ENCODE measurements at places on chromosomes 1 and 21.

- DNase-seq = no peak
Observed at GRCh38 chr21:45415188-45415942, 10.4 kb downstream of the COL18A1 start.

DNA sequence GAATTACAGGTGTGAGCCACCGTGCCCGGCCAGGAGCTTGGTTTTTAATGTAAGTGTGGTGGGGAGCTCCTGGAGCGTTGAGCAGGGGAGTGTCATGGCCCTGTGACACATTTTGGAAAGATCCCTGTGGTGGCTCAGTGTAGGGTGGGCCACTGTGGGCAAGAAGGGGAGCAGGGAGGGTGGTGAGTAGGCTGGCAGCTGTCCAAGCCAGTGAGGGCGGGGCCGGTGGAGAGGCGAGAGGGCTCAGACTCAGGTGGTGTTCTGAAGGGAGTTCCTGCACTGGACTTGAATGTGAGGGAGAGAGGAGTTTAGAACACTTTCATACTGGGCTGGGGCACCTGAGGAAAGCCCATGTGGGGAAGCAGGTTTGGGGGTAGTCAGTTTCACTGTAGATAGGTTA lies 3.1 kb upstream of the EVA1B start:
- peak; percentile 46 for DNase-seq

DNA sequence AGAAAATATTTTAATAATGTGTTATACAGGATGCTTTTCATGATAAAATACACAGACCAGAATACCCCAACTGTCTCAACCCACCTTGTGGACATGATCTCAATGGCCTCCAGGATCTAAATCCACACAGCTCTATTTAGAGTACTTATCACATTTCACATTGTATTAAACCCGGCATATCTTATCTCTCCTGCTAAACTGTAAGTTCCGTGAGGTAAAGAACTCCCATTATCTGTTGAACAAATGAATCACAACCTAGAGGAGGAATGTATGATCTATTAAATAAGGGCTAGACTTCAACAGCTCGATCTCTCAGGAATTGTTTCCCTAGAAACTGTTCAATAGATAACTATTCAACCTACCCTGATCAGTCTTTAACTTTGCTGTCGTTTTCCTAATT lies 6.9 kb downstream of the ETV3 start:
- no peak for DNase-seq

DNA sequence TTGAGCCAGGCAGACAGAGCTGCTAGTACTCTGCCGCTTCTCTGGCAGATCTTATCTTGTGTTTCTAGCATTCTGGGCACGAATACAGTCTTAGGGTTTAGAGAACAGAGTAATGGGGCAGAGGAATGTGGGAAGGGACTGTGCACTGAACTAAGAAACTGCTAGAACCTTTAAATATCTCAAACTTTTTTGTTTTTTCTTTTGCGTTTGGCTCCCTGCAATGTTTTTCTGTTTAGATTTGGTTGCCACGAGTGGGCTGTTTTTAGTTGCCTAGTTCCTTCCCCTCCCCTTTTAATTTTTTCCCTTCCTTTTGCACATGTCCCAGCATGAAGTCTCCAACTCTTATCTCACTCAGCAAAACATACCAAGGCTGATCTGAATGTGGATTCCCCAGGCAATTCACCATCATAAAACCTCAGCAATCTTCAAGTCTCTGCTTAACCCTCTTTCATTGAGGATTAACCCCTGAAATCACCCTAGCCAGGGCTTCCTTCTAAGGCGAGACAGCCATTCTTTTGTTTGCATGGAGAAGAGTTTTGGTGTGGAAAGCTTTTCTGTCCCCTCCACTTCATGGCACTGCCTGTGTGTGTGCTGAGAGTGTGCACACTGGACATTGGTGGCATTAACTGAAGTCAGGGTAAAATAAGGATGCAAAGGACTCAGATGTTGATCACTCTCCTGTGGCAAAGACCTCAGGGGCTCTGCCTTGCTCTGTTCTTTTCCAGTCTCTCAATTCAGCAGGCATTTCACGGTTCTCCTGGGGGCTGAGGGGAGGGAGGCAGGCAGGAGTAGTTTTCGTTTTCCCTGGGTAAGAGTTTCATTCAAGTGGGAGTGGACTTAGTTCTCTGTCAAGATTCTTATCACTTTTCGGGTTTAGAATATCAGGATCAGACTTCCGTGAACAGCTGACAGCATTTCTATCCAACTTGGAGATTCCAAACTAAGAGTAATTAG lies 2.8 kb upstream of the ATF3 start:
- no peak for DNase-seq

GRCh38 chr1:44348061-44348485 lies 7.0 kb downstream of the ERI3 start:
- no peak for DNase-seq

DNA sequence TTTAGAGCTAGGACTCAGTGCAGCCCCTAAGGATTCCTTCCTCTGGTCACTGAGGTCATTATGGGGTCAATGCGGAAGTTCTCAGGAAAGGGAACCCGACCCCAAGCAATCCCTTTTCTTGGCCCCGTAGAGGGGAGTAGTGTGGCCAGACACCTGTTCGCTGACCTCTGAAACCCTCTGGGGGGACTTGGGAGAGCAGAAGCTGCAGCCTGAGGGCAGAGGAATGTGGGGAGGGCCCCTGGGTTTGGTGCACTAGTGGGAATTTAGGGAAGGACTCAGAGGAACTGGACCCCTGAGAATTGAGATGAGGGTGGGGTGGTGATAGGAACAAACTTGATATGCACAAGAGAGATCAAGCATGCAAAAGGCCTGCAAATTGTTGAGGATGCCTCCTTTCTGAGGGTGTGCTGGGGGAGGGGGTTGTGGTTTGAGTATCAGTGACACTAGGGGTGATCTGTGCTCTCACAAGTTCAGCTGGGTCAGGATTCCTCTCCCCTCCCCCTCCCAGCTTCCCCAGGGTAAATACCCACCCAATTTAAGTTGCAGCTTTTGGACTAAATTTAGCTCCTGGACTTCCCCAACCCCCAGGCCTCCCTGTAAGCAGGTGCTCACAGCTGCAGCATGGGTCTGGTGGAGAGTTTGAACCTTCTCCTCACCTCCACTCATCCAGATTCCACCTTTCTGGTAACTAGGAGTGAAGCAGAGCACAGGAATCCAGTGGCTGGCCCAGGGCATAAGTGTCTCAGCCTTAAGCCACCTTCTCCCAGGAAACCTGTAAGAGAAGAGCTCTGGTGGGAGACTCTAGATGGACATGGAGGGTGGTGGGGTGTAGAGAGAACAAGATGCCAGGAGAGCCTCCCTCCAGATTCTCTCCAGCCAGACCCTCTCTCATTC lies 13.5 kb downstream of the ADAMTSL4 start:
- DNase-seq = peak; percentile 83

Data from stimulated activated CD8-positive, alpha-beta memory T cell treated with anti-CD3 and anti-CD28 coated beads, Interleukin-4, amount 100 ng/mL, for 48 hours (primary cell).